ENCODE measurements at places on chromosomes 2 and 18.

DNA sequence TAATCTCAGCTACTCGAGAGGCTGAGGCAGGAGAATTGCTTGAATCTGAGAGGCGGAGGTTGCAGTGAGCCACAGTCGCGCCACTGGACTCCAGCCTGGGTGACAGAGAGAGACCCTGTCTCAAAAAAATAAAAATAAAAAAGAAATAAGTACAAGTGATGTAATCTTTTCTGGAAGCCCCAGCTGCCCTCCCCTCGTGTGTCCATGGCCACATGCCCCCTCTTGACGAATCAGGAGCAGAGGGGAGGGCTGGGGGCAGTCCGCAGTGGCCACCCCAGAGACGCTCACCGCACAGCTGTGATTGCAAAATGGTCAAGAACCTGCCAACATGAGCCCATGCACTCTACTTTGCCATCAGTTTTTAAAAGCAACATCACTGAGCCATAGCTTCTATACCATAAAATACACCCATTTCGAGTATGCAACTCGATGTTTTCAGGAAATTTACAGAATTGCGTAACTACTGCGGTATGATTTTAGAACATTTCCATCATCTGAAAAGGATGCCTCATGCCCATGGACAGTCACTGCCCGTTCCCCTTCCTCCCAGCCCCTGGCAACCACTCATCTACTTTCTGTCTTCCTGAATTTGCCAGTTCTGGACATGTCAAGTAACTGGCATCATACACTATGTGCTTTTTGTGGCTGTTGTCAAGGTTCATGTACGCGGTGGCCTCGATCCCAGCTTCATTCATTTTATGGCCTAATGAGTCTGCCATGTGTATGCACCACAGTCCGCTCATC, 88.1 kb downstream of the NDUFA10 start:
- no peak for DNase-seq

- no peak for DNase-seq
Measured at GRCh38 chr2:108553209-108553919, 19.1 kb downstream of the LIMS1 start.

DNA sequence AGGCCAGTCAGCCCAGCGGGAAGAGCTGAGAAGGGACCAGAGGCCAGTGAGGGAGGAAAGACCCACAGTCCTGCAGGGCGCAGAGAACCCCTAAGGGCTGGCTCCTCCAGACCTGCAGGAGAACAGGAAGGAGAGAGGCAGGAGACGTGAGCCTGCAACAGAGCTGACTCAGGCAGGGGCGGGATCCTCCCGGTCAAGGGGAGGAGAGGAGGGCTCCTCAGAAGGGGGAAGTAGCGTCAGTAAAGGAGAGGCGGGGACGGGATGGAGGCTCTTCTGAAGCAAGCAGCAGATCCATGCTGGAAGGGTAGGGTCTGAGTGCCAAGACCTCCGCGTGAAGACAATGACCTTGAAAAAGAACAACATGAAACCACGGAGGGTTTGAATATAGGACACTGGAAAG, 50.8 kb downstream of the TRABD2A start:
- DNase-seq, result no peak

DNA sequence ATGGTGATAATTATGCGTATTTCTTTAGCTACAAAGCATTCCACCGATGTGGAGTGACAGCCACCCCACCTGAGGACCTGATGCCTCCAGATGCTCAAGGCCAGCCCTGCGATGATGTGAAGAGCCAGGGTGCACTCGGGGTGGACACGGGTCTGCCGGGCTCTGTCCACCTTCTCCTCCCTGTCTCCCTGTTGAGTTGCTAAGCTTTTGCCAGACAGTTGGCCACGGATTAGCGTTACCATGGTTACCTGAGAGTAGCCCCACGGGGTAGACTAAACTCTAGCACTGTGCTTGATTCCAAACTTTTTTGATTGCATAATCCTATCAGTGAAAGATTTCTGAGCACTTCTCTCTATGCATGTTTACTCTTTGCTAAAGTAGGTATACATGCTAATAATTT, 86.2 kb downstream of the SMIM21 start:
- no peak for DNase-seq

GRCh38 chr18:63903851-63904570, 3.7 kb upstream of the SERPINB10 start:
- DNase-seq, result no peak

DNA sequence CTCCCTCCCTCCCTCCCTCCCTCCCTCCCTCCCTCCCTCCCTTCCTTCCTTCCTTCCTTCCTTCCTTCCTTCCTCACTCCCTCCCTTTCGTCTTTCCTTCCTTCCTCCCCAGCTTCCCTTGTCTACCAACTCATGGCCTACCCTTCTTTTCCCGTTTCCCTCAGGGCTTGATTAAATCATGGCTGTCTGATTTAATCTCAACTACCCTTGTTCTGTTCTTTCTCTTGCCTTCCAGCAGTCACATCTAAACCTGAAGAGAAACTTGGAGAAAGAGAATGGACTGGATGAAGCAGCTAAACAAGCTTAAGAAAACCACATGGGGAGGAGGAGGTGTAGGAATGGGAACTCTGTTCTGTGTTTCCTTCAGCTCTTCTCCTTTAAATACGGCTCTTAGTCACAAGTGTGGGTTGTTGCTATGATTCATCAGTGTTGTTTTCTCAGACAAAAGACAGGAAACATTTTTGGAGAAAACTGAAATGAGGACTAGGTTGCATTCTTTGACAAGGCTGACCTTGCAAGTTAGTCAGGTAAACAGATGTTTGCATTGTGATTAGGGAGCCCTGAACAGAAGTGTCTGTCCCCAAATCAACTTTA, 177.9 kb downstream of the LRRTM1 start:
- no peak for DNase-seq

GRCh38 chr18:59656373-59656887, 40.8 kb downstream of the CCBE1 start:
- DNase-seq, result no peak

DNA sequence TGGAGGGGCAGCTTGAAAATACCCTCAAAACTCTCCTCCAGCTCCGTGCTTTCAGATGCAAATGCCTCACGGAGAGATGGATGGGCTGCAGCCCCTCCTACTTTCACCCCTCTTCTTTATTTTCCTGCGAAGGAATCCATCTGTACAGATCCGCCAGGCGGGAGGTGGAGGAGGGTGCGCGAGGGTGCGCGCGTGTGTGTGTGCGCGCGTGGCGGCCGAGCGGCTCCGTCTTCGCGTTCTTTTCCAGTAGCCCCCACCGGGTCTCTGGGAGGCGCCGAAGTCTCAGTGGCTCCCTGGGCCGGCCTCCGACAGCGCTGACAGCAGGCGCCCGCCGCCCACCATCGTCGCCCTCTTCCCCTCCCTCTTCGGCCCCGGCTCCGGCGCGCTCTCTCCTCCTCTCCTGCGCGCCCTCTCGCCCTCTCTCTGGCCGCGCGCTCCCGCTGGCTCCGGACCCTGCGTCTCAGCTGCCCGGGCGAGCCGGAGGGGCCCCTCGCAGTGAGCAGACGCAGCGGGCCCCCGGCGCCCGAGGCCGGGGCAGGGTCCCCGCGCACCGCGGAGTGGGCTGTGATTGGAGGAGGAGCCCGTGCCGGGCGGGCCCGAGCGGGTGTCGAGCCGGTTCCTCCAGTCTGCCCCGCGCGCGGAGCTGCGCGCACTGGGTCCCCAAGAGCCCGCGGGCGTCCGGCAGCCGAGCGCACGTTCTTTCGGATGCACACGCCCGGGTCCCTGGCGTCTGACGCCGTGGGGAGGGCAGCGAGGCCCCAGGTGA, at the start of gene CDH7:
CDH7 (plus strand) TSS at position 624 of the 766 bp plus-strand sequence. CDS start 11,831 bp downstream, outside the sequence.
- no peak for DNase-seq

- DNase-seq, result no peak
Measured at GRCh38 chr2:165067643-165068486, 112.5 kb upstream of the SLC38A11 start.

GRCh38 chr2:10407841-10408648, 40.1 kb downstream of the ODC1 start:
- no peak for DNase-seq

DNA sequence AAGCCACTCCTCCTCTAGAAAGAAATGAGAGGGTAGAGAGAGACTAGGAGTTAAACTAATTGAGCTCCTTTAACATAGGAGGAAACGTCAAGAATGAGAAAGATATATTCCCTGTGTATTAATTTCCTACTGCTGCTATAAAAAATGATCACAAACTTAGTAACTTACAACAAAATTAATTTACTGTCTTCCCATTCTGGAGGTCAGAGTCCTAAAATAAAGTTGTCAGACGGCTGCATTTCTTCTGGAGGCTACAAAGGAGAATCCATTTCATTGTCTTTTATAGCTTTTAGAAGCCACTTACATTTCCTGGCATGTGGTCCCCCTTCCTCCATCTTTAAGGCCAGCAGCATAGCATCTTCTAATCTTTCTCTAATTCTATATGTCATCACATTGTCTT, 26.9 kb downstream of the ICA1L start:
- DNase-seq, result no peak

- DNase-seq, result no peak
Measured at GRCh38 chr2:138974651-138975050, 194.5 kb upstream of the NXPH2 start.

- DNase-seq, result no peak
Measured at GRCh38 chr2:100126897-100127401, 15.4 kb downstream of the AFF3 start.

- no peak for DNase-seq
Measured at GRCh38 chr18:63664571-63664970, 2.9 kb upstream of the SERPINB3 start.

- no peak for DNase-seq
Measured at GRCh38 chr2:112706170-112706664, 14.6 kb upstream of the NT5DC4 start.

DNA sequence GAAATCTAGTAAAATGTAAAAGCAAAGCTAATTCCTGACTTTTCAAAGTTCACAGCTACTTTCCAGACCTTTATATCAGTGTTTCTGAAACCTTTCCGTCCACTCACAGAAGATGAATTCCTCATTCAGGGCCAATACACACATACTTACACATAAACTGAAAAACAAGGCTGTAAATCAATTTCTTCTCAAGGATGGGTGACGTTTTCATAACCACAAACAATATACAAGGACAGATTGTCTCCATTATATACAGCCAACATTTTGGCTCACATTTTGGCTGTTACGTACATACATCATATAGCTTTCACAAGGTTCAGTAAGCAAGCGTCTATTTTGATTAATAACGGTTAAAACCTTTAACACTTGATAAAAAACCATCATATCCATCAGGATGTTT, 1.4 kb downstream of the RPRD1A start:
- DNase-seq, result no peak

DNA sequence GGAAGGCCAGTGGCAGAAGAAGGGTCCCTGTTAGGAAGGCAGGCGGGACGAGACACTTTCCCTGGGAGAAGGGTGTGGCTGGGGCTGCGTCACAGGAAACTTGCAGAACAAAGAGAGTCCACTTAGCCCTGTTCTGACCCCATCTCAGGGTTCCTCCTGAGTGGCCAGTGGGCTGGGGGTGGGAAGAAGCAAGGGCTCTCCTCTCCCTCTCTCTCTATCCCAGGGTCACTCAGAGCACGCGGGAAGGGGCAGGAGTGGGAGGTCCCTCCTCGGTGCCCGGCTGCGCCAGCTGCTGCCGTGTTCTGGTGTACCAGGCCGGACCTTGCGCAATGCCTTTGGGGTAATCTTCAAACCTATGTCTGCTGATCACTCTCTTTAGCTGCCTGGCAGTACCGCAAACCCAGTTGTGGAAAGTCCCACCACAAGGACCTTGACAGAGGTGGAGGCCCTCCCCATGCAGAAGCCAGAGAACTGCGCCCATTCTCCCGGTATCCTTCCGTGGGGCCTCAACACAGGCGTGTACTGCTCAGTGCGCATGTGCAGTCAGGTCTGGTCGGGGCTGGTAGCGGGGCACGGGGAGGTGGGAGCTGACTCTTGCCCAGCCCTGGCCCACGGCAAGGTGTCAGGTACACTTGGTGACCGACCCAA, 47.8 kb upstream of the ST3GAL5 start:
- DNase-seq, result no peak

- DNase-seq, result no peak
Measured at GRCh38 chr2:205366336-205367060, 315.8 kb upstream of the NRP2 start.

DNA sequence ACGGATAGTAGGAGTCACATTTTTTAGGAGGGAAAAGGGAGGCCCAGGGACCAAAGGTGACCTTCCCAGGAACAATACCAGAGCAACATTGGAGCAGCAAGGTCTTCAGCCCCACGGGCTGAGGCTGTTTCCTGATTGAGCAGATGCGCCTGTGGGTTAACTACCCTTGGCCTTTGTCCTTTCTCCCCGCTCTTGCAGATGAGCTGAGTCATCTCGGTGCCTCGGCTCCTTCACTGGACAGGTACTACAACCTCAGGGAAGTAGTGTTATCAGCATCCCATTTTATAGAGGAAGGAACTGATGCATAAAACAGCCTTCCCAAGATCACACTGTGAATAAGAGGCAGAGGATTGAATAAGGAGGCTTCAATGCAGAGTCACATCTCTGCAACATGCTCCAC, 43.5 kb downstream of the DHRS9 start:
- DNase-seq, result no peak

- no peak for DNase-seq
Measured at GRCh38 chr18:27276886-27277285, 91.8 kb upstream of the CHST9 start.

- no peak for DNase-seq
Measured at GRCh38 chr2:197191177-197191939, 119.2 kb downstream of the ANKRD44 start.

- DNase-seq, result no peak
Measured at GRCh38 chr2:21895200-21895599, 771.4 kb downstream of the TDRD15 start.

- DNase-seq, result no peak
Measured at GRCh38 chr2:125874564-125874963, 781.4 kb upstream of the GYPC start.

GRCh38 chr18:8462651-8463185, 146.5 kb upstream of the RAB12 start:
- no peak for DNase-seq

GRCh38 chr2:201218780-201219179, 35.8 kb downstream of the CASP10 start:
- DNase-seq, result no peak

DNA sequence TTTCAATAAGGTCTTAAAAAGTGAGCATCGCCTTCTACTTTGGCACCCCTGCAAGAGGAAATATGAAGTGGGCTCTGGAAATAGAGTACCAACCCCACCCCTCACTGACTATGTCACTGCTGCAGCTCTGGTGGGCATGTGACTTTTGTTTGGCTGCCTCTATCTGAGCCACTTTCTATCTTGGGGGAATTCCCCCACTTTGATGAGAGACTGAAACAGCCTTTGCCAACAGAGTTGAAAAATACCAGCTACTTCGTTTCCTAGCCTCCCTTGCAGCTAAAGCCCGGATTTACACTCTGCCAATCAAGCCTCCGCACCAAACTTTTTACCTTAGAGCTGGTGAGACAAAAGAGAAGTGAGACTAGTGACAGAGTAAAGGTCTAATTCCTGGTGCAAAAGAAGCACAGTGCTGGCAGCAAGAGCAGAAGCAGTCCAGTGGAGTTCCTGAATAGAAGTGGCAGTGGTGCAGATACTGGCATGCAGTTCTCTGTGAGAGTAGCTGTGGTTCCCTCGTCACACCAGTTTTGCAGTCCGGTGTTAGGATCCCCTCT, 12.0 kb upstream of the GALNT14 start:
- no peak for DNase-seq

GRCh38 chr18:41128545-41128944, 826.5 kb upstream of the PIK3C3 start:
- no peak for DNase-seq

GRCh38 chr2:127400533-127400896, 12.7 kb upstream of the MAP3K2 start:
- no peak for DNase-seq
